ENCODE measurements at places on chromosomes 6 and 20. TPM values are rescaled to one million over a fixed set of nuclear protein-coding genes. Genes with fewer than 3 reads are reported as not detected.

HRH3 gene
- total RNA-seq = not detected

ADIG gene
- total RNA-seq = not detected

SIGLEC1 gene
- total RNA-seq = not detected

LBP gene
- not detected for total RNA-seq

MYL9 gene
- total RNA-seq = 90.4 TPM

CFAP61 gene
- not detected for total RNA-seq

ZC2HC1B gene
- not detected for total RNA-seq

DCDC2 gene
- not detected for total RNA-seq

SLC17A4 gene
- total RNA-seq = not detected

NNAT gene
- 10.7 TPM for total RNA-seq

E2F1 gene
- 29.6 TPM for total RNA-seq

UBE2C gene
- 108 TPM for total RNA-seq

MYH7B gene
- total RNA-seq = not detected

SLC22A16 gene
- total RNA-seq = not detected

C20orf144 gene
- not detected for total RNA-seq

CDSN gene
- not detected for total RNA-seq

RIPPLY2 gene
- total RNA-seq = not detected

EMILIN3 gene
- not detected for total RNA-seq

CLVS2 gene
- total RNA-seq = not detected

ZNF391 gene
- total RNA-seq = 0.42 TPM

NRSN1 gene
- total RNA-seq = not detected

SLC26A8 gene
- total RNA-seq = not detected

GPR6 gene
- total RNA-seq = not detected

MARCKS gene
- 320 TPM for total RNA-seq

All from endothelial cell of umbilical vein (primary cell).